ENCODE measurements at places on chromosomes 3 and 15. TPM values are rescaled to one million over a fixed set of nuclear protein-coding genes. Genes with fewer than 3 reads are reported as not detected.

GRCh38 chr15:92833106-92833433 lies 67.1 kb upstream of the CHD2 start:
- DNase-seq, result no peak

- no peak for DNase-seq
These were observed 207.1 kb downstream of the LRRN1 start for GRCh38 chr3:4006288-4006687.

GRCh38 chr3:110343945-110344344 lies 727.7 kb upstream of the NECTIN3 start:
- no peak for DNase-seq

GRCh38 chr3:49780080-49780974 lies 6.0 kb downstream of the IP6K1 start:
- DNase-seq, result no peak

DNA sequence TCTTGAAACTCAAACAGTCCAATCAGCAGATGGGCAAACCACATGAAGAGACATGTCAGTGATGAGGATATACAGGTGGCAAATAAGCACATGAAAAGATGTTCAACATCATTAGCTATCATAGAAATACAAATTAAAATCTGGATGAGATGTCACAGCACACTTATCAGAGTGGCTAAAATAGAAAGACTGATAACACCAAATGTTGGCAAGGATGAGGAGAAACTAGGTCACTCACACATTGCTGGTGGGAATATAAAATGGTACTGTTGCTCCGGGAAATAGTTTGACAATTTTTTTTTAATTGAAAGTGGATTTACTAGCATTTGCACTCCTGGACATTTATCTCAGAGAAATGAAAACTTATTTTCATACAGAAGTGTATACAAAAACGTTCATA lies 8.4 kb downstream of the PGPEP1L start:
- DNase-seq, result no peak

- DNase-seq, result no peak
These were observed 43.2 kb downstream of the P3H2 start for GRCh38 chr3:190077395-190078045.

GRCh38 chr15:39737196-39737550 lies 45.5 kb downstream of the FSIP1 start:
- no peak for DNase-seq

DNA sequence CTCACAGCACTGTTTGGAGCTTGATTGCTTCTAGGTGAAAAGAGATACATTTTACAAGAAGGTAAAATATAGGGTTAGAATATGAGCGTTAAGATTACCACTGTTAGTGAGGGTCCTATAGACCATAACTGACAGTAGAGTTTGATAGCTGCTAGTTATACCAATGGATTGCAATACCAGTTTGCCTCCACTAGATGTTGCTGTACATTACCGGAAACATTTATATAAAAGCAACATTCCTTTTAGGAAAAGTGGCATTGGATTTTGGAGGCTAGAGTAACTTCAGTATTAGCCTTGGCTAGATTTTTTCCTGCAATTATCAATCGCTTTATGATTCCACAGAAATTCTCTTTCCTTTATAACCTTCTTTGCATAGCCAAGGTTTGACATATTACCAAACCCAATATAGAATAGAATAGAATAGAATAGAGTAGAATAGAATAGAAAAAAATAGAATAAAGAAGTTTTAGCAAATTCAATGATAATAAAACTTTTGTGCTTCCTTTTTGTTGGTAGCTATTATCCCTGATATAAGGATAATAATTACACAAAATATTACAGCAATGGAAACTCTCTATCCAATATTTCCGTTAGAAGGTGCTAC lies 1093.6 kb upstream of the ALCAM start:
- DNase-seq, result no peak

- no peak for DNase-seq
These were observed 26.7 kb upstream of the TMC3 start for GRCh38 chr15:81400640-81401236.

FGF12 gene
- not detected for total RNA-seq

SKOR1 gene
- total RNA-seq, result 1.8 TPM

ZBTB47 gene
- total RNA-seq, result 0.33 TPM

EFHB gene
- total RNA-seq, result 1.9 TPM

All from CD8-positive, alpha-beta T cell (primary cell).